ENCODE measurements at places on chromosomes 11 and 22. TPM values are rescaled to one million over a fixed set of nuclear protein-coding genes. Genes with fewer than 3 reads are reported as not detected.

The AAMDC gene
- total RNA-seq: 72.2 TPM

The MAPK8IP2 gene
- 0.39 TPM for total RNA-seq

The UBQLNL gene
- total RNA-seq: not detected

The OR6T1 gene
- not detected for total RNA-seq

The EHF gene
- total RNA-seq: 0.68 TPM

The OVOL1 gene
- not detected for total RNA-seq

The APOBEC3H gene
- total RNA-seq: not detected

The MPZL3 gene
- 0.72 TPM for total RNA-seq

The FAM180B gene
- total RNA-seq: not detected

The PTPN5 gene
- not detected for total RNA-seq

The ST3GAL4 gene
- total RNA-seq: 108 TPM

The C11orf91 gene
- not detected for total RNA-seq

The SNU13 gene
- total RNA-seq: 175 TPM

The RBFOX2 gene
- 82.2 TPM for total RNA-seq

The MYRF gene
- total RNA-seq: 0.10 TPM

The GUCD1 gene
- 69.4 TPM for total RNA-seq

The CDC42BPG gene
- not detected for total RNA-seq

The OR51B5 gene
- total RNA-seq: 1.8 TPM

The DMC1 gene
- total RNA-seq: 0.20 TPM

The ANGPTL5 gene
- not detected for total RNA-seq

The SMTN gene
- 72.3 TPM for total RNA-seq

The PNPLA3 gene
- 7.6 TPM for total RNA-seq

The GAL3ST3 gene
- not detected for total RNA-seq

The ZP1 gene
- total RNA-seq: 3.7 TPM

The SLC29A2 gene
- total RNA-seq: 1.4 TPM

The DGCR6L gene
- total RNA-seq: 41.8 TPM

The OR4C13 gene
- not detected for total RNA-seq

The RAG2 gene
- not detected for total RNA-seq

The VPREB1 gene
- not detected for total RNA-seq

The OR51A2 gene
- not detected for total RNA-seq

The ASRGL1 gene
- total RNA-seq: 1.9 TPM

The OR5F1 gene
- not detected for total RNA-seq

The SLC6A5 gene
- not detected for total RNA-seq

Data from RPMI7951 (cell line).